ENCODE measurements at places on chromosomes 12 and 14.

DNA sequence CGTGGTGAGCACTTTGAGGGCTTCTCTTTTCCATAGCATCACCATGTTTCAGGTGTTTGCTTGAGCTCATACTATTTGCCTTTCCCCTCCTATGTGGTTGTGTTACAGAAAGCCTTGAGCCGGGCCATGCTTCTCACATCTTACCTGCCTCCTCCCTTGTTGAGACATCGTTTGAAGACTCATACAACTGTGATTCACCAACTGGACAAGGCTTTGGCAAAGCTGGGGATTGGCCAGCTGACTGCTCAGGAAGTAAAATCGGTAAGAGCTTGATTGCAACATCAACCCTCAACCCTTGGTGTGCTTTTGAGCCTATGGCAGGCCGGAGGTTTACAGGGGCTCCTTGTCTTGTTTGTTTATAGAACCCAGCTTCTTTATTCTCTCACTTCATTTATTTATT is 8.1 kb downstream of the LETMD1 start:
- DNase-seq = no peak

DNA sequence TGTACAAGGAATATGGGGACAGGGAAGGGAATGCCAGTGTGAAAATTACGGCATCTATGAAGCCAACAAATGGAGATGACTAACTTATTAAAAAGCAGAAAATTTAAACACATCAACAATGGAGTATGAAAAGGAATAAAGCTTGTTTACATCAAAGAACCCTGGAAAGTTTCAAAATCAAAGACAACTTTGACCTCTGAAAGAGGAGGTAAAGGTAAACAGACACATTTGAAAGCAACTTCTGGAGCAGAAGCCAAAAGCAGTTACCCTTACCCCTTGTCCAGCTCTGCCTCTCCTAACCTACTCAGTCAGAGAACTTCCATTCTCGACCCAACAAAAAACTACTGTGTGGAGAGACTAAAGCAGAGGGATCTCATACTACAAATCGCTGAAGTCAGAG is 184.3 kb downstream of the DUSP6 start:
- no peak for DNase-seq

DNA sequence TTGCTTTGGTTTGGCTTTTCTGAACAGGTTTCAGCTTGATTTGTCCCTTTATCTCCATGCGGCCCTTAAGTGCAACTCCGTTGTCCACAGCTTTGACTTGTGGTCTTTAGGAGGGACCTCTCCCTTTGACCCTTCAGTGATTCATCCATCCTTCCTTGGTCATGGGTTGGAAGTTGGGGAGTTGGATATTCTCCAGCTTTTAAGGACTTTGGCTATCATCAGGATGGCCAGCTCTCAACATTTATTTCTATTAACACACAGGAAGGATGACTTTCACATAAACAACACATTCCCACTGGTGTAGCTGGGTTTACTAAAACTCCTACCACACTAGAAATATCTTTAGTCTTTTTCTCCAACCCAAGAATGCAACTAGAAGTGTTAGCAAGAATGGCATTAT is 50.9 kb upstream of the E2F7 start:
- DNase-seq = no peak

- DNase-seq = no peak
These were observed 883.7 kb downstream of the GALC start for GRCh38 chr14:87109271-87109670.

DNA sequence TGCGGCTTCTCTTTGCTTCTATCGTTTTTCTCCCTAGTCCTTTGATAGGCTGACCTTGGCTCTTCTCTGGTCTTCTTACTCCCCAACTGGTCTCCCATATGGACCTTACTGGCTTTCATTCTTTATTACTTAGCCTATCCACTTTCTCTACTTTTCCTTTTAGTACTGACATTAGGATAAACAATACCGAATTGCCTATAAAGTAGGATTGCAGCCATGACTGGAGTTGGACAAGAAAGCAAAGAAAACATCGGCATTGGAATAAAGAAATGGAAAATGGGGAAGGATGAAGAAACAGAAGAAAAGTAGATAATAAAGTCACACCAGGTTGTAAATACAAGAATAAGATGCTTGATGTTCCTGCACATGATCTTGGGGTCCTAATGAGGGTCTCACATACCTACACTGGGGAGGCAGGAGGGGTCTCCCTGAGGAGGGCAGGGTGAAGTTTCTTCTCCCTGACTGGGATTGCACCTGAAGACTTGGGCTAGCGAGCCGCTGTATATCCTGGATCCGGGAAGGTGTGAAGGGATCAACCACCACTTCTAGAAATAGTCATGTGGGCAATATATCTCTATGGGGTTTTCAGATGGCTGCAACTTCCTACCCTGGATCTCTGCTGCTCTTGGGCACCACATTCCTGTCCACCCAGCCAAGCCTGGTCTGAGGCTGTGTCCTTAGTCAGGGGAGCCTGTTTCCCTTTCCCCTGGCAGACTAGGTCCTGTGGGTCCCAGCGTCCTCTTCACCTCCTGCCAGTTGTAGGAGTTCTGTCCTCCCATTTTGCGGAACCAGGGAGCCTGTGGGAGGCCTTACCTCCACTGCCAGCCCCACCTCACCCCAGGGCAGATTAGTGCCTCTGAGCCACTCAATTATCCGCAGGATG is 13.1 kb downstream of the NKX2-1 start:
- no peak for DNase-seq

- no peak for DNase-seq
These were observed 69.1 kb downstream of the TMEM260 start for GRCh38 chr14:56648508-56649301.

DNA sequence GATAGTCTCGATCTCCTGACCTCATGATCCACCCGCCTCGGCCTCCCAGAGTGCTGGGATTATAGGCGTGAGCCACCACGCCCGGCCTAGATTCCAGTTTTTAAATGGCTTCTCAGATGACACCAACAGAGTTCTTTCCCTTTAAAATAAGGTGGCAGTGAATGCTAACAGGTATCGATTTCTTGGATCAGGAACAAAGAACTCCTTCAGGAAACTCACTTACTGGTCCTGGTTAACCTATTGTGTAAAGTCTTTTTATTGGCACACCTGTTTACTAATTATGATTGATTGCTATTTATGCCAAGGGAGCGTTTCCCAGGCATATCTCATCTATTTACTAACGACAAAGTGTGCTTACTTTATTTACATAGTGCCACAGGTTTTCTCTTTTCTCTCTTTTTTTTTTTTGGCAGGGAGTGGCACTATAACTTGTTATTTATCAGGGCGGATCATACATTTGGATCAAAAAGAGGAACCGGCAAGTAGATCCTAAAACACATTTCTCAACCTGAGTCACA is 89.7 kb downstream of the GLT1D1 start:
- no peak for DNase-seq

DNA sequence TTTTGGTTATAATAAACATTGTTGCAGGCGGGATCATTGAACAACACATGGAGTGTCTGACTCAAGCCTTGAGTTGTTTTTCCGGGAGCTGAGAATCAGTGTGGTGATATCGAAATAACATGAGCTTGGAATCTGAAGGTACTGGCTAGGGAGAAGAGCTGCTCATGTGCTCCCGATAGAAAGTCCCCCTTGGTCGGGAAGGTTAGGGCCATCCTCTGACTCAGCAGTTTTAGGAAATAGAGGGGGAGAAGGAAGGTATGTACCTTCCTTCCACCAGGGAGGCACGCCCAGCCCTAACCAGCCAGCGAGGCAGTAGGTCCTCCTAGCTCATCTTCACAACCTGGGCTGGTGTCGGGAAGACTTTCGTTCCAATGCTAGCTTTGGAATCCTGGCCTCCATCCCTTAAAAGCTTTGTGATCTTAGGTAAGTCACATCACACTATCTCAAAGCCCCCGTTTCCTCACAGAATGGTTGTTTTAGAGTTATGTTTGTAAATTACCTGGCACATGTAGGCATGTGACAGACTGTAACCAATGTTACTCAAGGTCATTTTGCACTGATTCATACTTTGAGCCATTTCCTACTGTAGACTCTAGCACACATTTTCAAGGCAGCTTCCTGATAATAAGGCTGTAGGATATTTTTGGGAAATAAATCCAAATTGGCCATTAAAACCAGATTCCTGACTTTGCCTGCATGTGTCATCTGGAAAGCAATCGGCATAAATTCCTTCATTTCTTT is 1.9 kb upstream of the RAB35 start:
- DNase-seq = no peak

GRCh38 chr14:99055019-99055418 is 217.0 kb downstream of the BCL11B start:
- no peak for DNase-seq

GRCh38 chr12:10341892-10342509 is 34.3 kb downstream of the KLRD1 start:
- no peak for DNase-seq

DNA sequence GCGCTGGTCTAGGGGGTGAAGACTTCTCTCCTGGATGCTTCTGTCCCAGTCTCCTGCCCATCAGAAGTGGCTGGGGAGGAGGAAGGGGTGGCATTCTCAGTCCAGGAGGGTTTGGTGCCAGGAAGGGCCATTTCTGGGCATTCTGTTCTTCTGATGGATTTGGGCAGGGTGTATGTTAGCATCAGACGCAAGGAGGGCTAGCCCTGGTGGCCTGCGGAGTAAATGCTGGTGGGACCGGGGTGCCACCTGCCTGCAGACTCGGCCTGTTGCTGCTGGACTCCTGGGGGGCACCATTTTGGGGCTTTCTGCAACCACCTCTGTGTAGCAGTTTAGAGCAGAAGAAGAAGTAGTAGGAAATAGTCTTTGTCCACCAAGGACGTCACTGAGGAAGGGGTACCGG is 31.7 kb downstream of the AACS start:
- DNase-seq = no peak

- DNase-seq = no peak
These were observed 21.6 kb downstream of the MRPS35 start for GRCh38 chr12:27732281-27732680.

DNA sequence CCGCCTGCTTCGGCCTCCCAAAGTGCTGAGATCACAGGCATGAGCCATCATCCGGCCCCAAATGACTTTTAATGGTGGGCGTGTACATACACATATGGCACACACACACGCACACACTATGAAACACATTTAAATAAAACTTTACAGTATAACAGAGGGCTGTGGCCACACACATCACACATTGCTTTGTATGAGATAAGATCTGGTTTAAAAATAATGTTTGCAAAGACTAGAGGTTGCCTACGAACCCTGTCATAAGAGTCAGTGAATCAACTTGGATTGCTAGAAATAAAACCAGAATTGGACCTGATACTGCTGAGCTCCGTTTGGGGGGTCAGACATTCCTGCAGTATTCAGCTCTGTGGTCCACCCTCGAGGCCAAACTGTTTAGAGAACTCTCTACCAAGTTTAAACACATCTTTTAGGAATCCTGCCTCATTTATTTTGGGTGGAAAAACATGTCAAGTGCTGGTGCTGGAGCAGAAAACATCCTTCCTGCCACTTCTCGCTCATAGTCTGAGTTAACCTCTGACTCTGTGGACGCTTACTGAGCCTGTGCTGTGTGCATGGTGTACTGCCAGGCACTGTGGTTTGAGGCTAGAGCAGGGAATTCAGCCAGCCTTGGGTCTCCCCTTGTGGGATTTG is 47.8 kb upstream of the EML1 start:
- DNase-seq = no peak

DNA sequence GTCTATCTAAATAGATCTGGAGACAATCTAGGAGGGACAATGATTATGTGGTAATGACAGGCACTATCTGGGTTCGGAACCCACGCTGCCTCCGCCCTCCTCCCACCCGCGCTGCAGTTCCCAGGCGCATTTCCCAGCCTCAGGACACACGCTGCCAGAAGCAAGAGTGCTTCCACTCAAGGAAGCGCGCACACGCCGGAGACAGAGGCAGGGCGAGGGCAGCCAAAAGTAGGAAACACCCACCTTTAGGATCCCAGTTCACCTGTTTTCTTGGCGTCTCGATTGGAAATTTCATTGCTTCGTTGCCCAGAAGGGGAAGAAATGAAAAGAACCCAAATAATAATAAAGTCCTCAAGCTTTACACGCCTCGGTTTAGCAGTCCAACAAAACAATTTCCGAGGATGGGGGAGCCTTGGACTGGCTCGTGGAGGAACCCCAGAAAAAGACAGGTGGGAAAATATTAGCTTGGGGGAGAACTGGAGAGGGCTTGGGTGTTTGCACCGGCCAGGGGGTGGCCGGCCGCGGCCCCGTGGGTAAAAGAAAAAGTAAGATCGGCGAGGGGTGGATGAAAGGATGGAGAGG is 474 bp downstream of the KCNK10 start:
- no peak for DNase-seq

- peak; percentile 81 for DNase-seq
These were observed at the start of gene GALC for GRCh38 chr14:87992718-87993628. TSS of gene GALC (minus strand) at chr14:87993182. CDS start at chr14:87993164, 18 bp downstream.

- DNase-seq = no peak
These were observed 19.5 kb downstream of the TTC9 start for GRCh38 chr14:70660967-70661893.

DNA sequence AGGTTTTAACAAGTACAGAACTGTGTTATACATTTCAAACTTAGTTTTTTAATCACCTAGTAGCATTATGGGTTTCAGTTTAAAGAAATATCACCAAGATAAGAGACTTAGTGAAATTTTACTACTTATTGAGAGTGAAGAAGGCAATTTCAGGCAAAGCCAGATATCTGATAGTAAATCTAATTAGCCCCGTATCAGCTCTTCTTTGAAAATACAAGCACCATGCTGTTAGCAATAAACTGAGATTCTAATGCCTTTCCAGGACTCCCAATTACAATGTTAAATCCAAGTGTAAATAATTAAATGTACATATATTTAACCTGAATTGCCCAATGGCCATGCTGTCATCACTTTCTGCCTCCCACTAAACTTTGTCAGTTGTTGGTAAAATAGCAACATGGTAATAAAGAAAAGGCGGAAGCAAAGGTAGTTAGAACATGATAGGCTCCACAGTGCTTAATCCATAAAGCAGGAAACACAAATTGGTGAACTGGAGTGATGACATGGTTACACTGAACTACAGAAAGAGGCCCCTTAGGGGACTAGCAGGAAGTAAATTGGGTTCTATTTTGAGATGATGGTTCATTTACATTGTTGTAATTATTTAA is 646.1 kb downstream of the C12orf50 start:
- DNase-seq = no peak

- DNase-seq = no peak
These were observed 756.6 kb downstream of the NOVA1 start for GRCh38 chr14:25841226-25841625.

GRCh38 chr12:24172031-24172772 is 222.7 kb upstream of the SOX5 start:
- DNase-seq = no peak

DNA sequence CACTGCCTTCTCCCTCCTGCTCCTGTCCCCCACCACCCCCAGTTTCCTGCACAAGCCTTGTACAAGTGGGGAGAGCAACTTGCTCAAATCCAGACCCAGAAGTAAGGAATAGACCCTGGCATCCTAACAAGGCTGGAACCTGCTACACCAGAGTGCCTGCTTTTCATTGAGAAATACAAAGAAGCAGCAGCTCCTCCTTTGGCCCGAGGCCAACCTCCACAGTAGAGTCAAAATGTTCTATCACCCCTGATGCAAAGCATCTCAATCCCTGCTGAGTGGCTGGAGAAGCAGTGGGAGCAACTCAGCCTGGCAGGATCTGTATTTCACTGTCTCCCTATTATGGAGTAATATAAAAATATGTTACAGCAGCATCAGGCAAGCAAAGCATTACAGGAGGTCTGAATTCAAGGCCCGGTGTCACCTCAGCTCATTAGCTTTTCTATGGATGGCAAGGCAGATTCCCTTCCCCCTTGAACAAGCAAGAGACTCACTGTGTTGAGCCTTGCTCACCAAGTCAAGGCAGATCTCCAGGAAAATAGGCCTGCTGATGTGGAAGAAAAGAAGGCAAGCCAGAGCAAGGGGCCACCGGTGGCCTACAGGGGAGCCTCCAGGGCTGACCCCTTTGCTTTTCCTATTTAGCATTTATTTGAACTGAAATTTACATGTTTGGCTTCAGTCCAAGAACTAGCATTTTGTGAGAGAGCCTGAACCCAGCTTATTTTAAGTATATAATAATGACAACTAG is 186.3 kb upstream of the EGLN3 start:
- DNase-seq = no peak
